Left hindlimb (tissue), 1 donor: ENCODE measurements at places on chromosomes 11 and 22.

DNA sequence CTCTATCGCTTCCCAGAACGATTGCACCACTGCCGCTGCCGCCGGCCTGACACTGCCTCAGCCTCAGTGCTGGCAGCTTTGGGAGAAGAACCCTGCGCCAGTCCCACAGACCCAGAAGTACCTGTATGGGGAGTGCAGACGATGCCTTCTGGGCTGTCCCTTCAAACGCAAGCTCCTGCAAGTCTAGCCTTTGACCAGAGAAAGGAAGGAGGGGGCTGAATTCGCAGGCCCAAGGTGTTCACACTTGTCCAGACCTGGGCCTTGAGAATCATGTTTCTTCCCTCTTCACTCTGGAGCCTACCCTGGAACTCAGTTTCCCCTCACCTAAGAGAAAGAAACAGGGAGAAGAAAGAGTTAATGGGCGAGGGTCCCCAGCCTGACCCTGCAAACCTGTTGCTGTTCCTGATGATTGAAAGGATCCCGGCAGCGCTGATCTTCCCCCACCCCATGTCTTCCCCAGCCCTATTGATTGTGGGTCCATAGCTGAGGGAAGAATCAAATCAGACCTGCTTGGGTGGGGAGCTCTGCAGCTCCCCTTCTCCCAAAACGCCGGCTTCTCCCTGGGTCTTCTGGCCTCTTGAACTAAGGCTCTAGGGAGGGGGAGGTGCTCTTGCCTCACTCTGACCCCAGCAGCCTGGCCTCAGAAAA is 786 bp upstream of the MCAM start:
- no peak for DNase-seq

DNA sequence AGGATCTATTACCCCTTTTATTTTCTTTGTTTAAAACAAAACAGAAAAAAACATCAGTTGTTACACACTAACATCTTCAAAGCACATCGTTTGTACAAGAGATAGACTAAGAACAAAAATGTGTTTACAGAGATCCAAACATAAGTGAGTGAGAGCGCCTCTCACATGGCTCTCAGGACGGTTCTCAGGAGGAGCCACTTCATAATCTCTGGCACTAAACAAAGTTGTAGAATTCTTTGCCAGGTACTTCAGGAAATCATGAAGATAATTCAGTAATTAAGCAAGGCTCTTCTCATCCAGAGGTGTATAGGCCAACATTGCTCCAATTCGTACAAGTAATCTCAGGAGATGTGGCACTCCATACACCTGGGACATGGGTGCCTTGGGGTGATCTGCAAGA is 29.8 kb downstream of the PDE3B start:
- no peak for DNase-seq

DNA sequence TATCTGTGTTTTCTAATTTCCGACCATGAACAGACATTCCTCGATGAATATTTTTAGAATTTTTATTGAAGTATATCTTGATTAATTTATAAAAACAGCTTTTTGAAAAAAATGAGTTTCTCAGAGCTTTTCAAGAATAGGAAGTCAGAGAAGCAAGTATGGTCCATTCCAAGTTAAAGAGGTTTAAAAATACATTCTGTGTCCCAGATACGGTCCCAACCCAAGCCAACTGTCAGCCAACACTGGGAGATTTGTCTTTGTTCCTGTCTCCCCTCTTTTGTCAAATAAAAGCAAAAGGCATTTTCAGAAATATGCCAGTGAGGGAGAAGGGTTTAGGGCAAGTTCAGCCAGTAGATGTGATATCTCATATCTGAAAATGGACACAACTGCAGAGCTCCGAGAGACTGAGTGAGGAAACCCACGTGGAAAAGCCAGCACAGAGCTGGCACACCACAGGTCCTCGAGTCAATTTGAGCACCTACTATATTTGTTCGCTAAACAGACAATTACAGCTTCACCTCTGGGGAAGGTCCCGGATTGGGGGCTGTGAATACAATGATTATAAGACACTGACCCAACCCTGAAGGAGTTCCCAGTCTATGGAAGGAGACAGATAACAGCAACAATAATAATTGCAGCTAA is 59.8 kb downstream of the C11orf91 start:
- no peak for DNase-seq

GRCh38 chr11:1116104-1116503 is 41.4 kb downstream of the MUC2 start:
- DNase-seq, result no peak

DNA sequence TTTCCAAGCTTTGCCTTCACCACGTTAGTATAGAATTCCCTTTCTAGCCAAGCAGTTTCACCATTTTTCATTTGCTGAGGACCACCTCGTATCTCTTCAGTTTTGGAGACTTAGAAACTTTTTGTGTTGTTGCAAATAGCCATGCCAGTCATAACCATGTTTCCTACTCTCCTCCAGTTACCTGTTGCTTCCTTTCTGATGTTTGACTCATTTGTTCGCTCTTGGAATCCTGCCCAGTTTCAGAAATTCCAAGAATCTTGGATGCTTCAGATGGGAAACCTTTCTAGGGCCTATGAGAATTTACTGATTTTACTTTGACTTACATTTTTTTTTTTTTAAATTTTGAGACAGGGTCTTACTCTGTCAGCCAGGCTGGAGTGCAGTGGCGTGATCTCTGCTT is 65.4 kb downstream of the PPP6R3 start:
- DNase-seq, result no peak

- DNase-seq, result no peak
Observed at GRCh38 chr11:107682171-107682570, 29.7 kb downstream of the SLN start.

DNA sequence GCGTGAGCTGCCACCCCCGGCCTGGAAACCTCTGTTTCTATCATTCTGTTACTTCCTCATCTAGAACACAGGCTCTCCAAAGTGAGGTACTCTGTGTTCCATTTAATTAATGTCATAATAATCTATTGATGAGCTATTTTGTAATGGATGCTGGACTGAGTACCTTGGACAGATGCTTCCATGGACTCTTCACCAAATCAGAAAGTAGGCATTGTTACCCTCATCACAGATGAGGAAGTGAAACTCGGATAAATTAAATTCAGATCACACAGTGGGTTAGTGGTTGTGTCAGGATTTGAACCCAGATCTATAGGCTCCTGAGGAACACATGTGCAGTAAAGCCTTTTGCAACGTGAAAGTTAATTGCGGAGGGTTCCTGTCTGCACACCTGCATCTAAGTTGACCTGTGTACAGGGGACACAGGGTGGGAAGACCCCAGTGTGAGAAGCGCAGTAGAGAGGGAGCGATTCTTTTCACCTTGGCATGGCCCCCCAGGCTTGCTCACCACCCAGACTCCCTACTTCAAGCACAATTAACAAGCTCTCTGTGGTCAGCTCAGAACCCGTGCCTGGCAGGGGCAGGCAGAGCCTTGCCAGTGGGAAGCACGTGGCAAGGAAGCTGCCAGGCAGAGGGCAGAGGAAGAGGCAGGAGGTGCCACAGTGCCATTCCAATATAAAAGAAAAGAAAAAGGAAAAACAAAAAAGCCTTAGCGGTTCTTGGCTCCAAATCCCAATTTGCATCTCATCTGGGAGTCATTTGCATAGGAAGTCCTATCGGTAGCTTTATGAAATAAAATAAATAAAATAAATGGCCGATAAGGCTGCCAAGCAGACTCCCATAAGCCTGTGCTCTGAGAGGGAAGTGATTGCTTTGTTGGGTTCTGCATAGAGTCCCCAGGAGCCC is 239.3 kb downstream of the GRIK4 start:
- no peak for DNase-seq

GRCh38 chr11:16001899-16002426 is 354.4 kb downstream of the SOX6 start:
- DNase-seq, result no peak

GRCh38 chr22:45552580-45553350 is 50.1 kb downstream of the FBLN1 start:
- peak; percentile 86 for DNase-seq

DNA sequence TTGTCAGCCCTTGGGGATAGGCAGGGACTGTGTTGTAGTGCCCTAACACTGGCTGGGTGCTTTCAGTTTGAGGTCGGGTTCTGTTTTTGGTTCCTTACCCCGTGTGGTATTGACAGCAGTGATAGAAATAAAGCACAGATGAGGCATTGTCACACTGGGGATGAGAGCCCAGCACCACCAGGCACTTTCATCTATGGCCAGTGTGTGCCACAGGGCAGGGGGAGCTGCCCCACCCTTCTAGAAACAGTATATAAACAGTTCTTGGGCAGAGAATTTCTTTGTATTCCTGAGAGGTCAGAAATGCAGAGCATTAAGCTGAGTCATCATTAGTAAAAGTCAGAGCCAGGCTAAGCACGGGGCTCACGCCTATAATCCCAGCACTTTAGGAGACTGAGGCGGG is 23.1 kb upstream of the CDC42EP2 start:
- no peak for DNase-seq

DNA sequence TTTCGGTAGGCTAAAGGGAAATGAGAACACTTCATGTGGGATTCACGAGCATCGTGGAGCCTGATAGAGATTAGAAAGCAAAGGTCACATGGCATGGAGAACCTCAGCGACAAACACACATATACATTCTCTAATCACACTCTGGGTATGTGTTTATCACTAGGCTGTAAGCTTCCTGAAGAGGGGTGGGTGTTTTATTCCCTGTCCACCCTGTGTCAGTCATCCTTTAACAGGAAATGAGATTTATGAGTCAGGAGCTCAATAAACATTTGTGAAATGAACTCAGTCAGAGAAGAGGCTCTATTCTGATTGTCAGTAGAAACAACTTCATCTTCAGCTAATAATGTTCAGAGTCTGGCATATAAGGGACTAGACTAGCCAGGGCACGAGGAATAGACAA is 71.7 kb upstream of the EIF3M start:
- no peak for DNase-seq

DNA sequence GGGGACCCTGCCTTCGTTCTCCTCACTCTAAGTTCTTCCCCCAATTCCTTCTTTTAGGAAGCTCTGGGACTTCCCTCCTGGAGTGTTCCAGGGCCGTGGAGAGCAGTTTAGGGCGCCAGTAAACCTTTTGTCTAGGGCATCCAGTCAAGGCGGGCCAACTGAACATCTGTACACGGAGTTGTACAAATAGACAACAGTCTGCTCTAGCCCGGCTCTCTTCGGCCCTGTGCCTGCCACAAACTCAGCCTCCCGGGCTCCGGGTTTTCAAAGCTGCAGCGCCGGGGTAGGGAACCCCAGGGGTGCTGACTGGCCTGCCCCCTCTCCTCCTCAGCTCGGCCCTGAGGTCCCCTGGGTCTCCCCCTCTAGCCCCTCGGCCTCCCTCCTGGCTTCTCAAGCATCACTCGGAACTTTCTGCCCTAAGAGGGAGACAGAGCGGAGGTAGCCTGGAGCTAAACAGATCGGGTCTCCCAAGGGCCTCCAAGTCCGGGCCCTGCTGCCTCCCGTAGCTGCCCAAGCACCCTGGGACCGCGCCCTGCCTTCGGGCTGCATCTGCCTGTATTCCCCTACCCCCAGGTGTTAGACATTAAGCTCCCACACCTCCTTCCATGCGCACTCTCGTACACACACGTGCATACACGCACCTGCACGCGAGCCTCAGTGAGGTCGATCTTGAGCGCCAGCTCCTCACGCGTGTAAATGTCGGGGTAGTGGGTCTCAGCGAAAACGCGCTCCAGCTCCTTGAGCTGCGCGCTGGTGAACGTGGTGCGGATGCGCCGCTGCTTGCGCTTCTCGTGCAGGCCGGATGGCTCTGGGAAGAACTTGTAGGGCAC is 3.3 kb downstream of the PHOX2A start:
- no peak for DNase-seq
